ENCODE measurements at places on chromosomes 16 and 17.

GRCh38 chr17:42882166-42882565 lies 18.4 kb upstream of the G6PC1 start:
- no peak for DNase-seq

- DNase-seq: no peak
Measured at GRCh38 chr16:72174726-72175125, 2.8 kb upstream of the PMFBP1 start.

DNA sequence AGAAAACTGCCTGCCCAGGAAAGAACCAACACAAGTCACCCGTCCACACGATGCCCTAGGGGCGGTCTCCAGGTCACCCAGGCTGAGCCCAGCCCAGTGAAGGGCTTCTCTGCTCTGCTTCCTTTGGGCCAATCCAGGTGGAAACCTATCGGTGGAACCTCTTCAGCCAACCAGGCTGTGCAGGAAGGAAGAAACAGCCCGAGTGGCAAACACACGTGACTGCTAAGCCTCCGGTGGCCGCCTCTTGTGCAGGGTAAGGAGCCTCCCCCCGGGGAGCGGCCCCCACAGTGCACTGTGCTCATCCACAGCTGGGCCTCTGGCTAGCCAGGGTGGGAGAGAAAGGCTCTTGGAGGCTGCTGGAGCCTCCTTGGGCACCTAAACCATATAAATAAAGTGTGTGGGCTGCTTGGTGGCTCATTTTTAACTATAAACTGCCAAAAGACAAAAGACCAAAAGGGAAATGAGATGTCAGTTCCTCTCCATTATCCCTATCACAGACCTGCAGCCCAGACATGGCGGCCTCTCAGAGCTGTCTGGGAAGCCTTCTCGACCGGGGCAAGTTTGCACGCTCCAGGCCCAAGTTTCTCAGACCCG lies 2.4 kb downstream of the RTN4RL1 start:
- no peak for DNase-seq

DNA sequence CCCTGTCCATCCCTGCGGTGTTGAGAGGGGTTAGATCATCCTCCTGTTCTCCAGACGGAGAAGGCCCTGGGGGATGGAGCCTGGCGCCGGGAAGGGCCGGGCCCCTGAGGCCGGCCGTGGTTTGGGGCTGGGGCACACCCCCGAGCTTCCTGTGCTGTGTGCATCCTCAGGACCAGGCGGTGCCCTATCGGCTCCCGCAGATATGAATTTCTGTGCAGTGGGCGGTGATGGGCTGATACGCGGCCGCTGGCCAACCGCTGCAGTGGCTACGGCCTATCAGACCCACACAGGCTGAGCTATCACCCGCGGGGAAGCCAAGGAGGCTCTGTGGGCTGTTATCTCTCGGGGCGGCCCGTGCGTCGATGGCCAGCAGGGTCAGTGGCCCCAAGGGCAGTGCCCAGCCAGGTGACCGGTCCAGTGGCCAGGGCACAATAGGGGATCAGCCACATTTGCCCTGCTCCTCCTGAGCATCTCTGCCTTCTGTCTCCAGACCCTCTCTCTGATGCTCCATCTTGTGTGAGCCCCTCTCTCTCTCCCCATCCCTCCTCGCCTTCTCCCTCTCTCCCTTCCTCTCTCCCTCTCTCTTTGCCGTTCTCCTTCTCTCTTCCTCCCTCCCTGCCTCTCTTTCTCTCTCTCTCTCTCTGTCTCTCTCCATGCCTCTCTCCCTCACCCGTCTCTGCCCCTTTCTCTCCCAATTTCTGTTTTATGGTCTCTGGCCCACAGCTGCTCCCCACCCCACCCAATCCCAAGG lies 38.7 kb downstream of the ZFPM1 start:
- no peak for DNase-seq
